Smooth muscle cell of trachea (primary cell): ENCODE measurements at places on chromosomes 3 and 15. TPM values are rescaled to one million over a fixed set of nuclear protein-coding genes. Genes with fewer than 3 reads are reported as not detected.

Gene TMEM266
- 0.29 and 0.66 TPM in 2 replicates for total RNA-seq

Gene SPTSSB
- total RNA-seq = 0.33 and 0.58 TPM in 2 replicates

Gene TRIM42
- not detected in 2 replicates for total RNA-seq

Gene GRM2
- total RNA-seq = 0.15 and 0.17 TPM in 2 replicates

Gene UROC1
- not detected in 2 replicates for total RNA-seq

Gene TF
- 0.17 TPM in 1 of 2 replicates, not detected in the other for total RNA-seq

Gene MRPS11
- total RNA-seq = 23.3 and 40.4 TPM in 2 replicates

Gene FAM107A
- total RNA-seq = under 0.01 and 0.15 TPM in 2 replicates

Gene FETUB
- not detected in 2 replicates for total RNA-seq

Gene STAB1
- 0.17 and 1.6 TPM in 2 replicates for total RNA-seq

Gene CHDH
- 0.15 and 0.99 TPM in 2 replicates for total RNA-seq

Gene FBN1
- 887 and 1,012 TPM in 2 replicates for total RNA-seq

Gene LHFPL4
- under 0.01 TPM in 2 replicates for total RNA-seq

Gene DAZL
- not detected in 2 replicates for total RNA-seq

Gene LTF
- total RNA-seq = not detected in 2 replicates

Gene ACKR4
- total RNA-seq = 32.6 and 33.6 TPM in 2 replicates

Gene SENP8
- total RNA-seq = 3.3 and 4.4 TPM in 2 replicates

Gene CEMIP
- 111 and 613 TPM in 2 replicates for total RNA-seq

Gene GMPPB
- 22.0 and 30.5 TPM in 2 replicates for total RNA-seq

Gene DALRD3
- total RNA-seq = 63.6 and 66.0 TPM in 2 replicates

Gene TRPM1
- total RNA-seq = not detected in 2 replicates

Gene TMEM212
- total RNA-seq = not detected in 2 replicates

Gene VGLL3
- 25.7 and 55.6 TPM in 2 replicates for total RNA-seq

Gene ACAD11
- 53.1 and 56.1 TPM in 2 replicates for total RNA-seq

Gene EPHB1
- total RNA-seq = under 0.01 and 0.15 TPM in 2 replicates

Gene RETNLB
- not detected in 2 replicates for total RNA-seq

Gene PLAAT1
- total RNA-seq = not detected in 2 replicates

Gene UTS2B
- 0.29 and 2.5 TPM in 2 replicates for total RNA-seq

Gene UBA7
- 46.7 and 92.1 TPM in 2 replicates for total RNA-seq

Gene LRRC2
- total RNA-seq = under 0.01 and 0.99 TPM in 2 replicates

Gene CSK
- 24.4 and 30.9 TPM in 2 replicates for total RNA-seq

Gene SNTN
- total RNA-seq = not detected in 2 replicates

Gene VWA5B2
- not detected in 2 replicates for total RNA-seq

Gene KCNAB1
- under 0.01 and 2.8 TPM in 2 replicates for total RNA-seq

Gene GOLGA8H
- 0.17 and 0.44 TPM in 2 replicates for total RNA-seq

Gene IL17RE
- total RNA-seq = 1.5 and 2.8 TPM in 2 replicates

Gene LRRC34
- total RNA-seq = 2.0 and 7.9 TPM in 2 replicates

Gene C2CD4B
- total RNA-seq = 0.15 TPM in 1 of 2 replicates, not detected in the other

Gene CHRNA3
- total RNA-seq = not detected in 2 replicates

Gene DPPA4
- not detected in 2 replicates for total RNA-seq

Gene NR2E3
- 0.29 TPM in 1 of 2 replicates, not detected in the other for total RNA-seq

Gene TNFAIP8L3
- total RNA-seq = 37.4 and 47.5 TPM in 2 replicates

Gene HESX1
- total RNA-seq = 1.2 and 1.5 TPM in 2 replicates

Gene MESP1
- 0.29 and 0.50 TPM in 2 replicates for total RNA-seq

Gene CCNB2
- 5.1 and 71.3 TPM in 2 replicates for total RNA-seq

Gene C3orf62
- 1.3 and 2.3 TPM in 2 replicates for total RNA-seq

Gene ERC2
- under 0.01 and 0.44 TPM in 2 replicates for total RNA-seq

Gene BHLHE40
- 6.3 and 22.7 TPM in 2 replicates for total RNA-seq

Gene ARPIN
- 12.7 and 17.9 TPM in 2 replicates for total RNA-seq

Gene GRK7
- total RNA-seq = under 0.01 TPM in 1 of 2 replicates, not detected in the other

Gene POC1A
- total RNA-seq = 5.5 and 15.0 TPM in 2 replicates

Gene C3orf49
- not detected in 2 replicates for total RNA-seq

Gene CCDC174
- total RNA-seq = 9.6 and 14.0 TPM in 2 replicates
